ENCODE measurements at places on chromosomes 1 and 21. TPM values are rescaled to one million over a fixed set of nuclear protein-coding genes. Genes with fewer than 3 reads are reported as not detected.

The OR2L2 gene
- total RNA-seq, result not detected

GRCh38 chr1:6003568-6004411, 11.6 kb upstream of the NPHP4 start:
- peaks cover 30% of the 10 kb centered on the region for H3K27me3 ChIP-seq
- no peaks in the 10 kb centered on the region for H3K4me1 ChIP-seq
- peak; percentile 53 for DNase-seq
- H3K27ac ChIP-seq, result no peak overlapping the region

The LRRC8C gene
- total RNA-seq, result 14.8 TPM

DNA sequence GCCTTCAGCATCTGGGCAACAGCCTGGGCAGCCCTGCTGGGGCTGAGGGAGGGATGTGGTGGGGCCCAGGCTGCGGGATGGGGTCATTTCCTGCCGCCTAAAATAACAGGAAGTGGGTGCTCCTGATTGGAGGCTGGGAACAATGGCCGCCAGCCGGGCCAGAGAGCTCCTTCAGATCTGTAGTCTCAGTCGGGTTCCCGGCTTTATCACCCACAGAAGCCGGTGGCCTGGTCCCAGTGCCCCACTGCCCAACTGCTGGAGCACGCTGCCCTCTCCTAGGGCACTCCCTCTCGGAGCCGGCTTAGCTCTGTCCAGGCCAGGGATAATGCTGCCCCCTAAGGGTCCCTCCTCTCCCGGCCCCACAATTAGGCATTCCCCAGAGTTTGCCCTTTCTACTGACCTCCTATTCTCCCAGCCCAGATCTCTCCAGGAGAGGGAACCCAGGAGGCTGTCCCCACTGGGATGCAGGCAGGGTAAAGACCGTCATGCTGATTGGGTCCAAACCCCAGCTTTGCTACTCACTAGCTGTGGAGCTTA, 5.1 kb downstream of the MAP7D1 start:
- H3K27me3 ChIP-seq, result no peaks in the 10 kb centered on the region
- peak; percentile 86 for DNase-seq
- peak overlapping the region; percentile 39 for H3K4me3 ChIP-seq
- peak overlapping the region; percentile 87 for H3K27ac ChIP-seq

The CFAP141 gene
- not detected for total RNA-seq

DNA sequence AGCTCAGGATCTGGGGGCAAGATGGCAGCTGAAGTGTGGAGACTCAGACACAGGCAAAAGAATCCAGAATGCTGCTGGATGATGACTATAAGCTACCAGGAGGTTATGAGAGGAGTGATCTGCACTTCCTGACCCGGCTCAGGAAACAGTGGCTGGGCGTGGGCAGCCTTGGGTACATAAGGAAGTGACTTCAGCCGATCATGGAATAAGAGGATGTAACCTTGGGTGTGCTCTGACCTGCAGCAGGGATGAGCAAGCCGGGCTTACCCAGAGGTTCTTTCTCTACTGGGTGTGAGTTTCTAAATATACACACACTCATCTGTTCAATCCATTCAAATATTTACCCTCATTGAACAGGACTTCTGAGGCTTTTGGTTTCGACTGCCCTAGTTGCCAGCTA, 62.7 kb downstream of the CD34 start:
- H3K27ac ChIP-seq, result peak overlapping the region; percentile 50
- peaks cover 42% of the 10 kb centered on the region for H3K4me1 ChIP-seq
- no peak overlapping the region for H3K4me3 ChIP-seq
- peaks cover 27% of the 10 kb centered on the region for H3K36me3 ChIP-seq

The SPRR2B gene
- not detected for total RNA-seq

The NUAK2 gene
- total RNA-seq, result 1.5 TPM

The FCGR3A gene
- 6.7 TPM for total RNA-seq

The RCAN1 gene
- total RNA-seq, result 85.7 TPM

DNA sequence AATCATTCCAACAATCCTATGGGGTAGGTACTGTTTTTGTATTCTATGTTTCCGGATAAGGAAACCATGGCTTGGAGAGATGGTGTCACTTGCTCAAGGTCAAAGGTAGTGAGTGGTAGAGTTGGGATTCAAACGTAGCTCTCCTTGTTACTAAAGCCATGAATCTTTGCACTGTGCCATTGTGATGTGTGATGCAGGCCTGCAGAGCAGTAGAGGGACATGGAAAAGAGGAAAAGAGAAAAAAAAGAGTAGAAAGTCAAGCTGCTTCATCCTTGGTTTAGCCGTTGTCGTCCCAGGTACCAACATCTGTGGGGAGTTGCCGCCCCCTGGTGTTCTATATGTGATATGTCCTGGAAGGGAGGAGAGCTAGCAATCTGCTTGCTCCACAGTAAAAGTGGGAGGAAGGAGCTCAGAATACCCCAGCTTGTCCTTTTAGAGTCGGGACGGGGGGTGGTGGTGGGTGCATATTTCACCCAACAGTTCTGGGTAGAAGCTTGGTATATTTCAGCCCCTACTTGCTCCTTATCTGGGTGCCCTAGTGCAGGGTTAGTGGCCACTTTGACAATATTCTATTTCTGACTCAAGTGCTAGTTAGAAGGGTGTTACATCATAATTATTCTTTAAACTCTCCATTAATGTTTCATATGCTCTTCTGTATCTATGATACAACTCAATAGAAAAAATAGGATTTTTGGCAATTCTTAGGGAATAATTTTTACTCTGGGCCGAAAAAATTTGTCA, 98.4 kb downstream of the EBNA1BP2 start:
- H3K4me3 ChIP-seq, result no peak overlapping the region
- H3K27ac ChIP-seq, result no peak overlapping the region
- no peaks in the 10 kb centered on the region for H3K27me3 ChIP-seq
- no peaks in the 10 kb centered on the region for H3K36me3 ChIP-seq

DNA sequence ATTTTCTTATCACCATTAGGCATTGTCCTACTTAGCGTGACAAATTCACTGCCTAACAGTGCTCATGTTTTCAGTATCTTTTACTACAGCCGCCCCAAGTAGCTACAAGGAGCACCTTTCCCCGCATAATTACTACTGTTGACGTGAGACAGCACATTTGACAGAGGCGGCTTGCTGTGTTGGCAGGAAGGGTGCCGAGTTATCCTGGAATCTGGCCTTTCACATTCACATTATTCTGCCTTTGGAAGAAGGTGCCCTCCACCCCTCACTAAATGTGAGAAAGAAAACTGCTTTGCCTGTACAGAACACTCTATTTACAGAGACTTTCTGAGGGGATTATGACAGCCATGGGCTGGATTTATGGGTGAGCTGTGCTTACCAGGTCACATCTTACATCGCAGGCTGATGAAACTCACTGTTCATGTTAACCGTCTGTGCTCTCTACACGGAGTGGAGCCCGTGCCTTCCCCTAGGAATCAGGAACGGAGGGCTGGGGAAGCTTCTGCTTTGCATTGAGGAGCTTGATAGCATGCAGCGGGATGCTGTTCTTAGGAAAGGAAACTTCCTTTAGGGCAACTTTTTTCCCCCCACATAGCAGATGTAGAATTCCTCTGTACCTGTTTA, 148.0 kb upstream of the ZRANB2 start:
- no peaks in the 10 kb centered on the region for H3K27me3 ChIP-seq
- H3K36me3 ChIP-seq, result no peaks in the 10 kb centered on the region
- no peak overlapping the region for H3K27ac ChIP-seq
- H3K4me3 ChIP-seq, result no peak overlapping the region

DNA sequence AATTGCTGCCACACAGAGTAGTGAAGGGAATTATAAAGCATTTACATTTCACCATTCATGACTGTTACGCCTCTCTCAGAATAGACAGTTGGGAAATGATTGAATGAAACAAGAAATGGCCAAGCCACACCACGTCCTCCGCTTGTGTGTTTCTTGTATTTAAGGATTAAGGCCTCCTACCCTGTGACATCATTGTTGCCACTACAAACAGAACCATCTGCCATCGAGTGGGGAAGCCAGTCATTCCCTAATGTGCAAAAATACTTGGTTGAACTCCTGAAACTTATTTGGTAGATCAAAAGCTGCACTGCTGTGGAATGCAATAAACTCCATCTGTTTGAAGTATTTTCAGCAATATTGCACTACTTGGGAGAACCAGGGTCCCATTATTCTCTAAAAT, 99.0 kb upstream of the C1orf105 start:
- no peak for DNase-seq
- peaks cover 5% of the 10 kb centered on the region for H3K4me1 ChIP-seq
- H3K27ac ChIP-seq, result peak overlapping the region; percentile 41
- no peaks in the 10 kb centered on the region for H3K27me3 ChIP-seq
- H3K36me3 ChIP-seq, result no peaks in the 10 kb centered on the region
- H3K4me3 ChIP-seq, result no peak overlapping the region

The RAVER2 gene
- 18.0 TPM for total RNA-seq

The ALX3 gene
- not detected for total RNA-seq

DNA sequence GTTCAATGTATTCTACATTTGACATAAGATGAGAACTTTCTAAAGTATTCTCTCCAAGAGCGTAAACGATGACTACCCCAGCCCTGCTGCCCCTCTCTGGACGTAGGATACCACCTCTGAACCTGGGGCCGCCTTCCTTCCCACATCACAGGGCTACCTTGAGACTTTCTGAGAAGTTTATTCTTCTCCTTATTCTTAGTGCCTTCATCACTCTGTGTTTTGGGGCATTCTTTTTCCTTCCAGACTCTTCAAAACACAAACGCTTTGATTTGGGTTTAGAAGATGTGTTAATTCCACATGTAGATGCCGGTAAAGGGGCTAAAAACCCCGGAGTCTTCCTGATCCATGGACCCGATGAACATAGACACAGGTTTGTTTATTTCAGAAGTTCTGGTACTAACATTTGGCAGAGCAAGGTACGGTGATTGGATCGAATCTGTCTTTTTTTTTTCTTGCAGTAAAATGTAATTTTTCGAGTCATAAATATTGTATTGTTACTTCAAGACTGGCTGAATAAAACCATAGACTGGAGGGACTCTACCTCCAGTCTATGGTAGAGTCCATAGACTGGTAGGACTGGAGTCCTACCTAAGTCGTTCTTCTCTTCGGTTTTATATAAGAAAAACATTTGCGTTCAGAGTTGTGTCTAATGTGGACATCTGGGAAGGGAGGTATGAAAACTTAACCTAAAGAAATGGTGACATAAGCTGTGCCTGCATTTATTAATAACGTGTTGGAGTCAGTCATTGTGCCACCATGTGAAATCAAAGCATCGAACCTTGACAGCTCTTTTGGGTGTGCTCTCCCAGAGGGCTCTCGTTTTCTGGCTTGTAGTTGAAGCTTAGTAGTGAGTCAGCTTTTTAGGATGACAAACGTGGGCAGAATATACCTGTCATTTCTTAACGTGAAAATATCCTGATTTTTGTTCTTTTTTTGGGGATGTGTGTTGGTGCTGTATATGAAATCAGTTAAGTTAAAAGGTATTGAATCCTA, 1.2 kb downstream of the MAN1A2 start:
- H3K36me3 ChIP-seq, result no peaks in the 10 kb centered on the region
- no peaks in the 10 kb centered on the region for H3K27me3 ChIP-seq
- H3K4me1 ChIP-seq, result peaks cover 19% of the 10 kb centered on the region
- H3K4me3 ChIP-seq, result peak overlapping the region; percentile 85
- no peak for DNase-seq

DNA sequence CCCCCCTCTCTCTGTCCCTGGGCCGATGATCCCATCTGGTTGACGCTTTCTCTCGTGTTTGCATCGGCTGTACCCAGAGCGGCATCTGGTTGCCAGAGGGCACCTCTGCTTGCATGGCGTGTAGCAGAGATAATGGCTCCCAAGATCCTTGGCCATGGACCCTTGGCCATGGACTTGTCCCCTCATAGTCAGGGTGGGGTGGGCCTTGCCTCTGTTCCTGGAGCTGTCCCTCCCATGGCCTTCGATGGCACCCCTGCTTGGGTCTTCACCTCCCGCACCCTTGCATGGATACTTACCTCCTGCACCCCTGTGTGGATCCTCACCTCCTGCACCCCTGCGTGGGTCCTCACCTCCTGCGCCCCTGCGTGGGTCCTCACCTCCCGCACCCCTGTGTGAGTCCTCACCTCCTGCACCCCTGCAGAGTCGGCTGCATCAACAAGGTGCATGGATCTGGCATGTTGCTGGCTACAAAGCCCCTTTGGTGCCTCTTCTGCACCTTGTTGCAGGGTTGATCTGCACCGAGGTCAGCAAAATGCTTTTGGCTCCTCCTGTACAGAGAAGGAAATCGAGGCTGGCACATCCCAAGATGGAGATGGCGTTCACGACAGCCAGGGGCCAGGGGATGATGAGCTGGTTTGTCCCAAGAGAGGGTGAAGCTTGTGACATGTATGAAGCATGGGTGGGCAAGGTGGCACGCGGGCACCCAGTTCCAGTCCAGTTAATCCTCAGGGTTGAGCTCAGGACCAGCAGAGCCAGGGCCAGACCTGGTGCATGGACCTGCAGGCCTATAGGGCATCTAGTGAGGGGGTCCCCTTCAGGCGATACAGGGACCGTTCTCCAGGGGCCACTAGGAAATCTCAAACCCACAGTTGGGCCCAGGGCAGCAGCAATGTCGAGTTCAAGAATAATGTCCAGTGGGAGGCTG, 46.1 kb upstream of the C1orf174 start:
- H3K36me3 ChIP-seq, result no peaks in the 10 kb centered on the region
- DNase-seq, result no peak
- H3K27ac ChIP-seq, result no peak overlapping the region
- no peak overlapping the region for H3K4me3 ChIP-seq
- H3K27me3 ChIP-seq, result no peaks in the 10 kb centered on the region

GRCh38 chr1:219427989-219428388, 184.9 kb downstream of the ZC3H11B start:
- no peaks in the 10 kb centered on the region for H3K27me3 ChIP-seq
- H3K27ac ChIP-seq, result no peak overlapping the region
- DNase-seq, result no peak
- H3K4me1 ChIP-seq, result peaks cover 4% of the 10 kb centered on the region
- H3K36me3 ChIP-seq, result no peaks in the 10 kb centered on the region

DNA sequence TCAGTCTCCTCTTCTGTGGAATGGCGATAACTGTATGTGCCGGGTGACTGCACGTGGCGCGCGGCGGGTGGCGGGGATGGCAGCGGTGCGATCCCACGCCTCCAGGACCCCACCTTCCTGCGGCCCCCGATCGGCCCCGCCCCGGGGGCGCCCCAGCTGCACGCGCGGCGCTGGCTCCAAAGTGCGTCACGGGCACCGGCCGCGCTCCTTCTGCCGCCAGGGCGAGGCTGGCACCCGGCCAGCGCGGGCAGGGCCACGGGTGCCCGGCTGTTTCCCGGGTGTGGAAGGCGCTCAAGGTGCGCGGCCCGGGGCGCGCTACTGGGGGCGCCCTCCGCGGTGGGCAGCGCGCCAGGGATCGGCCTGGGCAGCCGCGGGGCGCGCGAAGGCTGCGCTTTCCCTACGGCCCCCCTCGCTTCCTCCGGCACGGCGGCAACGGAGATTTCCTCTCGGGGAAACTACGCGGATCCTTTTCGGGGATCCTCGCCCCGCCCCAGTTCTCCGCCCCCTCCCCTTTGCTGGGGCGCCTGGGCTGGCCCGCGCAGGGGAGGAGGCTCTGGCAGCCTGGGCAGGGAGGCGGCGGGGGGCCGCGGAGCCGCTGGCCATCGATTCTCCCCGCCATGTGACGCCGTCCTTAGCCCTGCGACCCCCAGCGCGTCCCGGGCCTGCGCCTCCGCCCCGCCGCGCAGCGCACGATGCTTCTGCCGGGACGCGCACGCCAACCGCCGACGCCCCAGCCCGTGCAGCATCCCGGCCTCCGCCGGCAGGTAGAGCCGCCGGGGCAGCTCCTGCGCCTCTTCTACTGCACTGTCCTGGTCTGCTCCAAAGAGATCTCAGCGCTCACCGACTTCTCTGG, at the start of gene EVA1C:
TSS of gene EVA1C (plus strand) at position 545 of the 853 bp plus-strand sequence. CDS start at position 693, 148 bp downstream.
- no peaks in the 10 kb centered on the region for H3K36me3 ChIP-seq
- H3K27ac ChIP-seq, result peak within 1 kb of the TSS; percentile 100
- H3K4me1 ChIP-seq, result peaks cover 42% of the 10 kb centered on the region
- peak within 1 kb of the TSS; percentile 72 for H3K4me3 ChIP-seq
- H3K27me3 ChIP-seq, result no peaks in the 10 kb centered on the region

- no peaks in the 10 kb centered on the region for H3K36me3 ChIP-seq
- no peak for DNase-seq
- no peak overlapping the region for H3K27ac ChIP-seq
- H3K4me3 ChIP-seq, result no peak overlapping the region
Measured at GRCh38 chr1:60865166-60865565, 217.2 kb upstream of the NFIA start.

The TBX15 gene
- total RNA-seq, result not detected

The LCA5L gene
- not detected for total RNA-seq
